Gastroesophageal sphincter (tissue), 4 donors: ENCODE measurements at places on chromosomes 4 and X. TPM values are rescaled to one million over a fixed set of nuclear protein-coding genes. Genes with fewer than 3 reads are reported as not detected.
A peak's percentile ranks its signal among the peaks of the same experiment; 100 is the strongest.

DNA sequence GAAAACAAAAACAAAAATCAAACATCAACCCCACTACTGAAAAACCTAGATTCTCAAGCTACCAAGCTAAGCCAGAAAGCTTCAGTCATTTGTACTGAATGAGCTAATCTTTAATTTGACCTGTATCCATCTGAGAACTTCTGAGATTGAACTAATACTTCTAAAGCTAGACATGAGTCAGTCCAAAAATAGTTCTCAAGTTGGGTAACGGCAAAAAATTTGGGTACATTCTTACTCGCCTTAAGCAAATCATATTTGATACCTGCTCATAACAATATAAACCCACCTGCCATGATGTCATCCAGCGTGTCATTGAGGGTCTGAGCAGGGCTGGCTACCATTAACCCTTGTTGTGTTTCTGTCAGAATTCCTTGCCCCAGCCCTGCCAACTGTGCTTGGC is 69.7 kb upstream of the COX18 start:
- no peak for ATAC-seq

Gene PAGE1
- total RNA-seq = not detected

- ATAC-seq = peak; percentile 80
Measured at GRCh38 chrX:133495464-133496391, 80.4 kb upstream of the GPC4 start.

DNA sequence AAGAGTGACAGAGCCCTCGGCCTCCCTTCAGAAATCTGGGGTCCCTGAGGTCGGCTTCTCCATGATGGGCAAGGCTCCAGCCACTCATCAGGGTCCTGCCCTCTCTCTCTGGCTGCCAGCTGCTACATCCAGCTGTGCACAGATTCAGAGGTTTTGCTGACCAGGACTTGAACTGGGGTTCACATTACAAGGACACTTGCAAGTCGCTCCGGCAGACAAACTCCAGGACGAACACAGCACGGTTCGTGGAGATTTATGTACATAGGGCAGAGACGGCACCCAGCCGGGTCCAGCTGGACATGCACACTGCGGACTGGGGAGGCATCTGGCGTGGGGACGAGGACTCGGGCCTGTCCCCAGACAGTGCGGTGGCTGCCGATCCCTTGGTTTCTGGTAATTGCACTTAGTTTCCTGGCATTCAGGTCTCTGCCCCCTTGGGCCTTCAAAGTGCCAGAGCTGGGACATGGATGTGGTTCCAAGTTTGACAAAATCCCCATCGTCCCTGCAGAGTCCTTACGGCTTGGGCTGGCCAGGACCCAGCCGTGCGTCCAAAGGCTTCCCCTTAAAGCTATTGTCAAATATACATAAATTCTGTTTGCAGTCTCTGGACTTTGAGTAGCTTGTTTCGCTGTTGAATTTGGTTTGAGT is 6.2 kb upstream of the C4orf50 start:
- no peak for ATAC-seq

Gene SMIM10
- 4.7 TPM for total RNA-seq

GRCh38 chrX:13691841-13692371 is 3.0 kb downstream of the RAB9A start:
- no peak for ATAC-seq

- ATAC-seq = no peak
Measured at GRCh38 chr4:96194993-96195392, 355.1 kb downstream of the PDHA2 start.

- no peak for ATAC-seq
Measured at GRCh38 chrX:118745570-118745969, 18.2 kb downstream of the IL13RA1 start.

DNA sequence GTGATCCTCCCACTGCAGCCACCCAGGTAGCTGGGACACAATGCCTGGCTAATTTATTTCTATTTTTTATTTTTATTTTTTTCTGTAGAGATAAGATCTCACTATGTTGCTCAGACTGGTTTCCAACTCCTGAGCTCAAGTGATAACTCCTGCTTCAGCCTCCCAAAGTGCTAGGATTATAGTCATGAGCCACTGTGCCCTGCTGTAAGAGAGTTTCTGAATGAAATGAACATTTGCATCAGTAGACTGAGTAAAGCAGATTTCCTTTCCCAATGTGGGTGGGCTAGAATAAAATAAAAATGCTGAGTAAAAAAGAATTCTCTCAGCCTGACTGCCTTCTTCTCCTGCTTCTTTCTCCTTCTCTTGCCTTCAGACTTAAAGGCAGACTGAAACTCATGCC is 555.4 kb upstream of the PITX2 start:
- no peak for ATAC-seq

Gene CSAG1
- not detected for total RNA-seq

DNA sequence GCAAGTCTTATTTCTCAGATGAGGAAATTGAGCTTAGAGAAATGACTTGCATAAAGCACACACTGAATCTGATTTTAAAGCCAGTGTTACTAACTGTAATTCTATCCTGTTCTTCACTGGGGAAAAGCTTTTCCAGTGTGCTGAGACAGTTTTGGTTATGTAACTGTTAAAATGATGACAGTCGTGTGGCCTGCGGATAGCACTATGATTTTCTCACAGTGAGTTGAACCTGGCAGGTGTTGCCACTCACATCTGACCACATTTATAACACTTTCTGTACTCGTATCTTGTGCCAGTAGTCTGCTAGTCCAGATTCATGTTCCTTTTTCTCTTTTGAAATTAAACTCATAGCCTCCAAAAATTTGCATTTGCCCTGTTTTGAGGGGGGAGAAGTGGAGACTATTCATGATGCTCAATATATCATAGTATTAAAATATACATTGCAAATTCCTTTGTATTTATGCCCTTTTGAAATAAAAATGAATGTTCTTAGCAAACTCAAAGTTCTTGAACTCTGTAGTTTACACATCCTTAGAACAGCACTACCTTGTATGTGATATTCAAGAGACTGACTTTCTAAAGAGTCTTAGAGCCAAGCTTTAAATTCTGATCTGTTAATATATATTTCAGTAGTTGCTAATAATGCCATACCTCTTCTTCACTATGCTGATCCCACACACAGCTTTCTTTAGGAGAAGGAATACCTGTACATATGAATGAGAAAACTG is 132.3 kb downstream of the PDLIM5 start:
- no peak for ATAC-seq

DNA sequence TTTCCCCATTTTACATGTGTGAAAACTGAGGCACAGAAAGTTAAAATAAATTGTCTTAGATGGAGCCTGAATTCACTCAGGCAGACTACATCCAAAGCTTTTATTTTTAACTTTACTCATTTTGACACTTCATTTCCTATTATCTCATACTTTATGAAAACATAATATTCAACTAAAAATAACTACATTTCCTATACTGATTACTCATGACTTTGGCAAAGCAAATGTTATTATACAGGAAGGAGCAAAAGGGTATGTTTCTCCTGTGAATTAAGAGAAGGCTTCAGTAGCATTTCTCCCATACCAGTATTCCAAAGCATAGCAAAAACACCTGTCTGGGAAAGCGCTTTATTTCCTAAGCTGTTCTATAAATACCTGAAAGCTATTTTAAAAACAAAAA is 178.6 kb downstream of the ADAMTS3 start:
- no peak for ATAC-seq

DNA sequence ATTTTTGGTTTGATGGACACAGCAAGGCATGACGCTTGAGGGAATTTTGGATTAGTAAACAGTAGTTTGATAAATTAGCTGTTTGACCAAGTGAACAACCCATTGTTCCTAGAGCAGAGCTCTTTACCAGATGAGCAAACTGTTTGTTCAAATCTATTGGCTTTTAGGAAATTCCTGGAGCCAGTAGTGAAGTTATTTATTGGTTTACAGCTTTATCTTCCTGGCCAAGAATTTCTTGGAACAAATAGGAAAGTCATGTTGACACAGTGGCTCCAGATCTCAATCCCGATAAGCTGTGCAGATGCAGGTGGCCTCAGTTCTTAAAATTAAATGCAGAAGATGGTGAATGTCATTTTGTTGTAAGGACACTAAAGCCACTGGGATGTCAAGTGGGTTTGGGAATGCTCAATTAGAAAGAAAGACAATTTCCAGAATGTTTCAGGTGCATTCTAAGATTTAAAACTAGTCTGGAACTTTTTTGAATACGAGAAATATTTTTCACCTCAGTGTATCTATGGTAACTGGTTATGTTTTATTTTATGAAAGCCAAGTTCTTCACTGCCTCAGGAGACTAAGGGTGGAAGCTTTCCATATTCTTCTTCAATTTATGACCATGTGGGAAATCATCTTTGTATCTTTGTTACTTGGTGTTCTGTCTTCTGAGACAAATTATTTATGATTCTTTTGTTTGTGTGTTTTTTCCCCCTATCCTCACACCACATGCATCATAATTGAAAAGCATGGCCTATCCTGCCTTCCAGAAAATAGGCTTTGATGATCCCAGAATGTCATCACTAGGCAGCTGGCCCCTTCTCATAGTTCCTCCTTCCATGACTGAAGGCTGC is 554.5 kb downstream of the STIM2 start:
- ATAC-seq = no peak

Gene TXK
- total RNA-seq = 0.32 TPM

Gene SMPX
- 30.2 TPM for total RNA-seq

DNA sequence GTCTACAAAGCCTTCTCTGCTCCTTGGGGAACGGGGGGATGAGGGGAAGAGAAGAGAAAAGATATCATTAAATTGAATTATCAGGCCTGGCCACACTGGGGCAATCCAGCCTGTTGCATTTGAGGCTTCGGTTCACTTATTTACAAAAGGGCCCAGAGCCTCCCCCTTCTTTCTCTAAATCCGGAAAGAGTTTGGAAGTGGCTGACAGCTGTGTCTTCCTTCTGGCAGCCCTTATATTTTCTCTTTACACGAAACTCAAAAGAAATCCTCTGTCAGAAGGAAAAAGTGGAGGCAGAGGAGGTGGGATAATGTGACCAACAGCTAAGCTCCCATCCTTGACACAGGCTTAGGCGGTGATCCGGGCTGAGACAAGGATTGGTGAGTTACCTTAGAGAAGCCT is 158.3 kb upstream of the TAPT1 start:
- no peak for ATAC-seq

Gene VBP1
- 57.2 TPM for total RNA-seq

DNA sequence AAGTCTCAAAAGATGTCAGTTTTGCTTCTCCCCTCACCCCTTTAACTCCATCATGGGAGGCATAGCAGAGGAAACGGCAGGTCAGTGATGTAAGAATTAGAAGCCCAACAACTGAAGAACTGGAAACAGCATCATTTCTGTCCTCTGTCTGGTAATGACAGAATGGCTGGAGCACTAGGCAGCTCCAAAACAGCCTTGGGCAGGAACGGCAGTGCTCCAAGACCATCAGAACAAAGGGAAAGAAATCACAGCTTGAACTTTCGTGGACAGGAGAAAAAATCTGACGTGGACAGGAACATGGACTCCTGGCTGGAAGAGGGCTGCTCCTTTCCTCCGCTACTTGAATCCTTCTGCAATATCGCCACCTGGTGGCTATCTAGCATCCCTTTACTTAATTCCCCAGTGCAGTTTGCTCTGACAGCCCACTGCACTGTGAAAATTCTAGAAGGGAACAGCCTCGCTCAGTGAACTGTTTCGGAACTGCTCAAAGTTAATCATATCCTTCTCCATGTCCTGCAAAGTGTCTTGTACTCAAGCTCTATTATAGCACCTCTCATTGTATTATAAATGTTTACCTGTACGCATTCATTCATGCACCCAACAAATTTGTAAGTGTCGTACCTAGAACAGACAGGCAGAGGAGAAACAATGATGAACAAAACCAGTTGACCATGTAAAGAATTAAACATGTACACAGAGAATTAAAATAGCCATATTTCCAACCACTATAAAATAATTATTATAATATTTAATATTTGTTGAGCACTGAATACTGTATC is 20.4 kb downstream of the SLC25A53 start:
- ATAC-seq = peak; percentile 89

DNA sequence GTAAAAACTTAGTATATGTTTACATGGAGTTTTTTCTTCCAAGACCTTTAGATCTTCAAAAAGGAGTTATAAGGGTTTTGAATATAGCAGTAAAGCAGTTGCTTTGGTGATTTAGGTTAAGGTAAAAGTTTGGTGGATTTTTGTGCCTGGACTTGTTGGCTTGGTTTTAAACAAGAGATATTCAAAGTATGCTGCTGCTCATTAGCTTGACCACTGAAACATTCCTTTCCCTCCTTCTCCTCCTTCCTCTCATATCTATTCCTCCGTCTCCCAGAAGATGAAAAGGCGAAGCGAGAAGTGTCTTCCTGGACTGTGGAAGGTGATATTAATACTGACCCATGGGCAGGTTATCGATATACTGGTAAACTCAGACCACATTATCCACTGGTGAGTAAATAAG is 38.4 kb downstream of the METAP1 start:
- ATAC-seq = no peak

Gene NPY1R
- 5.4 TPM for total RNA-seq

GRCh38 chr4:52853351-52853750 is 8.8 kb upstream of the RASL11B start:
- no peak for ATAC-seq

Gene DRP2
- 0.31 TPM for total RNA-seq

Gene TAF7L
- total RNA-seq = not detected

- ATAC-seq = peak; percentile 87
Measured at GRCh38 chrX:131729295-131729694, 185.4 kb downstream of the OR13H1 start.

- no peak for ATAC-seq
Measured at GRCh38 chrX:7286168-7286837, 138.3 kb upstream of the PUDP start.

GRCh38 chrX:149962859-149963757 is 24.8 kb upstream of the EOLA2 start:
- ATAC-seq = peak; percentile 46

GRCh38 chrX:13864264-13864663 is 47.4 kb upstream of the GPM6B start:
- no peak for ATAC-seq

Gene FAT1
- 112 TPM for total RNA-seq

Gene BRS3
- not detected for total RNA-seq

DNA sequence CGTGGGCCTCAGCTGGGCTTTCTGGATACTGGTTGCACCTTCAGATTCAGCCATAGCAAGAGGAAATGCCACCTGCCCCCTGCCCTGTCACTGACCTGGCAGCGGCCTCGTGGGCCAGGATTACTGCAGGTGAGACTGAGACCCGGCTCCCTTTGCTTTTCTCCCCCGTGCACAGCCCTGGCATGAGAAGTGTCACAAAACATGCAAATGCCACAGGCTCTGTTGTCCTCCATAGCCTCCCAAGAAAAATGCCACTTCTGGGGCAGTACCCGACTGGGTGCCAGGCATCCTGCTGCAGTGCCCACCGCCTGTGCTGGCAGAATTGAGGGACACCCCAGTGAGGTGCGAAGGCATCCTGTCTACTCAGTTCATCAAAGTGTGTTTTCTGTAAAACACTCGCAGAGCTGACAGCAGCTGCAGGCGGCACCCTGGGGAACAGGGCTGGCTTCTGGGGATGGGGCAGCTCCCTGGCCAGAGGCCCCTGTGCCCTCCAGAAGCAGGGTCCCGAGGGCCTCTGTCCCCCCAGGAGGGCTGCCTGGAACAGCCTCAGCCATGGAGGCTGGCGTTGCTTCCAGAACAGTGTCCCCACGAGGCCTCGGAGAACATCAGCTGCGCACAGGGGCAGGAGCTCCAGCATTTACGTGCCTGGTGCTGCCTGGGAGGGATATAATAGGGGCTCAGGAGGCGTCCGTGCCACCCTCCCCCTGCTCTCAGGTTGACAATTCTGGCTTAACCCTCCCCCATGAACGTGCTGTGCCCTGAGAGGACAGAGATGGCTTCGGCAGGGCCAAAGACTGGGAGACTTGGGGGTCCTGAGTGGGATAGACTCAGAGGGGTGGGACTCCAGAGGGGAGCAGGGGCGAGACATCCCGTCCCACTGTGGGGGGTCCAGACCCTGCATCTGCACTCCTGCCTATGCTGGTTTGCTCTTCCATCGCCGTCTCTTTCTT is 99.5 kb upstream of the NKX1-1 start:
- no peak for ATAC-seq
